ENCODE measurements at places on chromosomes 3 and 15. TPM values are rescaled to one million over a fixed set of nuclear protein-coding genes. Genes with fewer than 3 reads are reported as not detected.
A peak's percentile ranks its signal among the peaks of the same experiment; 100 is the strongest.

- no peak for DNase-seq
Measured at GRCh38 chr3:57958642-57959422, 49.4 kb upstream of the FLNB start.

SCAANT1 gene
- not detected for total RNA-seq

DNA sequence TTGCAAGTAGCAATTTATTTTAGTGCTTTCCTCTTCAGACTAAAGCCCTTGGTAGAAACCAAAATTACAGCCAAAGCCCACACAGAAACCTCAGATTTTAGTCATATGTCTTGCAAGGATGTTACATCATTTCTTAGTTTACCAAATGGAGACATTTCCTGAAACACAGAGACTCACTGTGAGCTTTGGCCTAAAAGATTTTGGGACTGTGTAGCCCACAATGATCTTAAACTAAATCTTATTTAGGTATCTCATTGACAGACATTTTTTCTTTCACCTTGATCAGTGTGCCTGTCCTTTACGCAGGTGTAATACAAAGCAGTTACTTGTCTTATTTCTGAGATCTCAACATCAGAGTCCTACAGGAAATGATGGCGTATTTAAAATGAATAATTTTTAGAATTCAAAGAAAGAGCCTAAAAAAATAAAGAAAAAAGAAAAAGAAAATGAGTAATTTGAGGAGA is 27.8 kb upstream of the AP4E1 start:
- no peak for DNase-seq

EBLN2 gene
- total RNA-seq = 5.0 TPM

GRCh38 chr15:94722024-94722636 is 490.8 kb downstream of the MCTP2 start:
- no peak for DNase-seq

CPN2 gene
- total RNA-seq = 0.16 TPM

GRCh38 chr15:65298731-65299130 is 2.9 kb downstream of the RNU5A-1 start:
- no peak for DNase-seq

DNA sequence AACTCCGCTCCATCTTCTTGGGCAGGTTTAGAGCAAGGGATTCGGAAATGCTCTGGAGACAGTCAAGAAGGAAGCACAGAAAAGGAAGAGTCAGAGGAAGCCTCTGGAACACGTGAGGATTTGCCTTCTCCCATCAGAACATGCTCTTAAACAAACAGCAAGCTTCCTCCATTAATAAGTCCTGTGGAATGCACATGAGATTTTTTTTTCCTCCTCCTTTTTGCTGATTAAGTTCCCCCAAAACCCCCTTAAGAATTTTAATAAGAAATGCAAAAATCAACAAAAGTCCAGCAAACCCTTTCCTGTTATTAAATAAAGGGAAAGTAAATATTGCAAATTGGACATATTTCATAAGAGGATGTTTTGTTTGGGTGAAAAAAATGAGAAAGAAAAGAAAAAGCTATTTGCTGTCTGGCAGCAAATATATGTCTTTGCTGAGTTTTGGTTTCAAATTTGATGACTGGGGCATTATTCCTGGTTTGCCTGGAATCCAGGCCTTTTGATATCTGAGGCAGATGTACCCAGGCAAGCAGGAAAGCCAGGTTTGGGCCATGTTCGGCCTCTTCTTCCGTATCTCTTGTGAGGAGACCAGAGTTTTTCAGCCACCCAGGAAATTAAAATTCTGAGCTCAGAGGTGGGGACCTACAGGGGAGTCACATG is 7.9 kb upstream of the TSEN2 start:
- peak; percentile 14 for DNase-seq

GRCh38 chr3:13365390-13366379 is 54.4 kb downstream of the NUP210 start:
- no peak for DNase-seq
